ENCODE measurements at places on chromosomes 2 and 18.

GRCh38 chr18:62033207-62033606 is 140.4 kb upstream of the RNF152 start:
- DNase-seq = no peak

DNA sequence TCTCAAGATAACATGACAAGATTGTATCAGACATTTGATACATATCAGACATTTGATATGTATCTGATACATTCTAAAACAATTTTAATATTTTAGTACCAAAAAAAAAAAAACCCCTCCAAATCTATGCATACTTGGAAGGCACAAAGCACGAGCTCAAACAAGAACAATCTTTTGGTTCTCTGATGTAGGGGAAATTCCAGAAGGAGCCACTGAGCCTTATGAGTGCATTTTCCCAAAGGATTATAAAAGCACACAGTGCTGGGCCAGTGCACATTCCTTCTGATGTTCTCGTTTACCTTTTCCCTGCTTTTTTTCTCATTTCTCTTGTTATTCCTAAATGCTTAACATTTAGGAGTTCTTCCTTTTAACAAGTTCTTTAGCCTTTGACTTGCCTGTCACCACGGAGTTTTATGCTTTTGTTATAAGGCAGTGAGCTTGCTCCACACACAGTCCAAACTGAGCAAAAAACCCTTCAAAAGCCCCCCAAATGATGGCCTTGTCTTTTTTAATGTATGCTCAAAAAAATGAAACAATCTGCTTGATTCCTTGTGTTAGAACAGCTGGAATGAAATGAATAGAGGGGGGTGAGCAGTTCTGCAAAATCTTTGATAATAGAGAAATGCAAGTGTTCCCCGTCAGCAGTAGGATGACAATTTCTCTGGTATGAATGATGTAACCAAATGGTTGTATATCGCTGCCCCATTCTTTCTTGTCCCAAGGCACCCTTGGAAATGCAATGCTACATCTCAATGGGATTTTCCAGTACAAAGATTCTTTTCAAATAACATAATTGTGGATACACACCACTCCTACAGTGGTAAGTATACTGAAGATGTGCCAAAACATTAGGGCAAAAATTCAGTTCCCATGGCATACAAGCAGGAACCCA is 597.2 kb upstream of the ZEB2 start:
- no peak for DNase-seq

DNA sequence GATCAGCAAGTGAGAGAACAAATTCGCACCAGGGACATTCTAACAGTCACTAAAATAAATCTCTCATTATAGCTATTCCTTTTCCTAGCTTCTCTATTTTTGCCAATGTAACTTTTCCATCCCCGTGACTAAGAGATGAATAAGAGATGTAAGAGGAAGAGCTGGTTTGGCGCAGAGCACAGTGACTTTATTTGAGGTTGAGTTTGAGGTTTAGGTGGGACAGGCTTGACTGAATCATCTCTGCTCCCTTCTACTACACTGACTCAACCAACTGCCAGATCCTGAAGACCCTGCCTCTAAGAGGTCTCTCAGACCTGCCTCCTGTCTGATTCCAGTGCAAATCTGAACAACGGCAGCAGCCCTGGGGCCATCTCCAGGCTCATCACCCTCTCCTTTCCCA is 28.0 kb downstream of the RFX8 start:
- DNase-seq = no peak

DNA sequence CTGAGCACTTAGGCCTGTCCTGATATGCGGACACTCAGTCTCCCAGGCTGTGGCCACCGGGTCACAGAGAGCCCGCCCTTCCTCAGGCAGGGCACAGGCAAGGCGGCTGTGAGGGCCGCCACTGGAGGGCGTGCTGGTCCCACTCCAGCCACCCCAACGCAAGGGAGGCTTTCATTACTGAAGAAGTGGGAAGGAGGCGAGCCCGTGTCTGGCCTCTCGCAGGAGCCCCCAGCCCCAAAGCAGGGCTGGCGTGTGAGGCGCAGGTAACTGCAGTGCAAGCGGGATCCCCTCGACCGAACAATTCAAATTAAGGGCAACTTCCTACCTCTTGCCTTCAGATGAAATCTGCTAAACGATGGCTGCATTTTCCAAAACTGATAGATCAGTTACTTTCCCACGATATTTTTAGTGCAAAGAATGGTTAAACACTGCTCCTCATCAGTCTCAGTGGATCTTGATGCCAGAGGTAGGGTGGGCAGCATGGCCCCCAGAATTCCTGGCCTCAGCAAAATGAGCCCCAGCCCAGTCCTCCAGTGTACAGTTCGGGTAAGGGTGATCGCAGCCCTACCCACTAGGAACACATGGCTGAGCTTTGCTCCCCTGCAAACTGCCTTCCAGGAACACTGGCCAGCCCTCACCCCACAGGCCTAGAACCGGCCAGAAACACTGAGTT is 97.2 kb downstream of the SEPTIN10 start:
- peak; percentile 94 for DNase-seq

- DNase-seq = no peak
Observed at GRCh38 chr2:56009758-56010458, 86.3 kb upstream of the EFEMP1 start.

DNA sequence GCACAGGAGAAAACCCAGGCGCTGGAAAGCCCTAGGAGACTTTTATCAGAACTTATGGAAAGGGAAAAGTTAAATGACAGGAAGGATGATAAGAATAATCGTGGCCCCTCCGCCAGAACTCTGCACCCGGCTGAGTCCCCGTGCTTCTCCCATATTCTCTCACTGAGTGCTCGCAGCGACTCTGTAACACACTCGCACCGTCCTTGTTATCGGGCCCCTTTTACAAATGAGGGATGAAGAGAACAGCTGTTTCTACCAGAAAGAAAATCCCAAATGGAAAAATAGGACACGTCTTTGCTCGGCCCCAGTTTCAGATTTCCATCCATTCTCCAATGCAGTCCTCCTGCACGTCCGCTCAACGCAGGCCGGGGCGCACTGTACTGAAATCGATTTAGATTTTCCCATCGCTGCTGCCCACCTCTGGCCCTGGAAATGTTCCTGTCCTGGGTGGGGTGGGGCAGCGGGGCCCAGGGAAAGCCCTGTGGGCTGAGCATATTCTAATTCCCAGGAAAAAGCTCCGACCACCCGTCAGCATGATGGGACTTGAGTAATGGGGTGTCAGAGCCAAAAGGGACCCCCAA is 66.4 kb downstream of the KCNF1 start:
- DNase-seq = no peak

GRCh38 chr2:20065885-20066602 is 14.6 kb upstream of the LAPTM4A start:
- DNase-seq = no peak

GRCh38 chr2:8388781-8389180 is 293.1 kb upstream of the ID2 start:
- DNase-seq = no peak

GRCh38 chr2:10554961-10555809 is 107.1 kb upstream of the ODC1 start:
- no peak for DNase-seq

DNA sequence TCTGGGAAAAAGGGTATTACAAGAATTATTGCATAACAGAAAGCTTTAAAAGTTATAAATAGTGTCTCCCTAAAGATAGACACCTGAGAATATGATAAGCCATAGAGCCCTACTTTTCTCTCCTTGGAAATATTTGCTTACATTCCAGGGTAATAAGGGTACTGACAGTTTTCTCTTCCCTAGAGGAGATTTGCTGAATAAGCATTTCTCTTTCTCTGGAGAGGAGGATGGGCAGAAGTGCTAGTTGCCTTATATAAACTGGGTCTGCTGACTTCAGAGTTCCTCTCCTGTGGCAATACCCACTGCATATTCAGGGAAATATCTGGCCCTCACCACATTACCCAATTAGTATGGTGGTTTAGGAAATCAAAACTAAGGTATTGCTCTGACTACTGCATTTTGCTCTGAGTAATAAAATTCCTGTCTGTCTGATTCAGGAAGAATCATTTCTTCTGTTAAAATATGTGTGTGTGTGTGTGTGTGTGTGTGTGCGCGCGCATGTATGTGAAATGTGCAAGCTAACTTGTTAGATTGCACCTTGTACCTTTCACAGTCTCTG is 1391.3 kb downstream of the DSC3 start:
- DNase-seq = no peak

DNA sequence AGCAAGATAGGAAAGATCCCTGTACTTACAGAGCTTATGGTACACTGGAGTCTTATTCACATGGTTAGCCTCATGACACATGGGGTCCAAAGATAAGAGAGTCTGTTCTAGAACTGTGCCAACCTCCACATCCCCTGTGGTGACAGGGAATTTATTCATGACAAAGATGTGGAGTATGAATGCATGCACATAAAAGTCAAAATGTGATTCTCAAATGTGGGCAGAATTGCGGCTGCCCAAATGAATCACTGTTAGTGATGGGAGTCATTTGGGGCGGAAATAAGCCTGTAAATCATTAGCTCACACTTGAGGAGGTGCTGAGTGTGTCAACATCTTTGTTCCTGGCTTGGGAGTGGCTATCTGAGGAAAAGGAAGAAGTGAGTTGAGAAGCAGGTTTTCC is 560.6 kb downstream of the SLC4A3 start:
- no peak for DNase-seq

- peak; percentile 79 for DNase-seq
Observed at GRCh38 chr2:39107156-39107555, 13.7 kb downstream of the SOS1 start.

- DNase-seq = peak; percentile 41
Observed at GRCh38 chr2:72139874-72140620, 7.6 kb downstream of the CYP26B1 start.

GRCh38 chr2:127362971-127363370 is 24.8 kb downstream of the MAP3K2 start:
- no peak for DNase-seq

- DNase-seq = peak; percentile 95
Observed at GRCh38 chr2:238239863-238240756, at the start of gene HES6. Gene HES6, minus strand, starts transcription at chr2:238240038. Its CDS starts 133 bp downstream, at chr2:238239905.

- no peak for DNase-seq
Observed at GRCh38 chr2:55161295-55162210, 70.5 kb downstream of the CLHC1 start.

DNA sequence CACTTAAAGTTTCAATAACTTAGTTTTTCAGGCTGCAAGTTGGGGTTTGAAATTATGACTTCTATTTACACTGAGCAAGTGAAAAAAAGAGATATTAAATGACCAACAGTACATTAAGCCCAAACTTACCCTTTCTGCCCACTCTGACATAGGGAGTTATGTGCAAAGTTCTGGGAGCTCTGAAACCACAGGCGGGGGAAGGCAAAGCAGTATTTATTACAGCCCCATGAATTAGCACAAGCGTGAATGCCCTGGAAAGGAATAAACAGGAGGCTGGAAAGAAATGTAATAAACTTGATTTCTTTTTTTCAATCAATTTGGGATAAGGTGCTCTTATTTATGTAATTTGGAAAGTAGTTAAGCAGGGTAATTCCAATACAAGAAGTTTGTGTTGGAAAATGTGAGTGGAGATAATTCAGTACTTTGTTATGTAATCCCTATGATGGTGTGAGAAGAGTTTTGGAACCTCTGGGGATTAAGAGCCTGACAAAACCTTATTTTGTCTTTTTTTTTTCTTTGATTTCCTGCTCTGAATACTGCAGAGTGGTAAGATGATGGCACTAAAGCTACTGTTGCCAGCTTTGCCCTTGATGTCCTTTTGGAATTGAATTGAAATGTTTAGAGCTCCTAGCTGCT is 351.5 kb downstream of the ARHGAP15 start:
- no peak for DNase-seq

GRCh38 chr18:12742453-12742852 is 39.6 kb downstream of the PSMG2 start:
- no peak for DNase-seq

DNA sequence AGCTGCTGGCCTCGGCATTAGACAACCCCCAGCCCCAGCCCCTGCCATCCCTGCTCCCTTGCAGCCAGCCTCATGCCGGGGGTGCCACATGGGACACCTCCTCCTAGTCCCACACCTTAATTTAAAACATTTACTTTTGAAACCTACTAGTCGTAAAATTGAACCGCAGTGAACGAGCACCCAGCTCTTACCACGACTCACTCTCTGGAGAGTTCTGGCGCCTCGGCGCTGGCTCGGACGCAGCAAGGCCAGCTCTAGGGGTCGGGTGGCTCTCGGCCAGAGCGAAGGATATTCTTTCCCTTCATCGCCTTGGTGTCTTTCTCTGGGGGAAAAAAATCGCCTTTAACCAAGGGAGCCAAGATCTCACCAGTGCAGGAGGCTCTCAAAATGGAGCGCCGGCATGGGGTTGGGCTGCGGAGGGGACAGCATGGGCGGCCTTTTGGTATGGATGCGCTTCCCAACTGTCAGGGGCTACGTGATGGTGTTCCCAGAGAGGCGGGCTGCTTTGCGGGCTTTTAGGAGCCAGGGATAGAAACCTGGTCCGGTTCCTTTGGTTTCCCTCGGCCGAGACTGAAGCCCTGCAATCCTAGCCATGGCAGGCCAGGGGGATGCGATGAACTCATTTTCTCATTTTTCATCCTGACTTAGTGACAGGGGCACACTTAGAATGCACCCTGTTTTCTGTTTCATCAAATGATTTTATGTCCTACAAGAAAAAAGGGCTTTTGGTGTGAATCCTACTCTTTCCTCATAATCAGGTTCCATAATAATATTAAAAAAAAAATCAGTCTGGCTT is 2.0 kb downstream of the HPCAL1 start:
- DNase-seq = no peak

- no peak for DNase-seq
Observed at GRCh38 chr2:177165061-177165583, 47.5 kb upstream of the HNRNPA3 start.

DNA sequence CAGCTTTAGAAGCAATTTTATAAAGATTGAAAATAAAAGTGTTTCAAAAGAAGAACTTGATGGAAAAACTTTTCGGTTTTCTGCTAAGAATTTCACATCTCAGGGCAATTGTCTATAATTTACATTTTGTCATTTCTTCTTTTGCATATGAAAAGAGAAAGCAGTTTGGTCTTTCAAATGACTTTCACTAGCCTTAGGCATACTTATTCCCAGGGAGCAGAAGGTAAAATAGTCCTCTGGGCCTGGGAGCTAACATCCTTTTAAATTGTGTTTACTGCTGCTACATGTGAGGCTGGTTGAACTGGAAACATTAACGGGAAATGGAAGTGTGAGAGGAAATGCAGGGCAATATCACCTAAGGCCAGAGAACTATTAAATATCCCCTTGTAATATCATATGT is 37.1 kb downstream of the MYO3B start:
- no peak for DNase-seq

- no peak for DNase-seq
Observed at GRCh38 chr2:200687922-200688920, 102.4 kb downstream of the AOX1 start.

GRCh38 chr2:229713371-229714079 is 830 bp downstream of the DNER start:
- no peak for DNase-seq

GRCh38 chr18:8696749-8697211 is 8.6 kb upstream of the MTCL1 start:
- peak; percentile 78 for DNase-seq

DNA sequence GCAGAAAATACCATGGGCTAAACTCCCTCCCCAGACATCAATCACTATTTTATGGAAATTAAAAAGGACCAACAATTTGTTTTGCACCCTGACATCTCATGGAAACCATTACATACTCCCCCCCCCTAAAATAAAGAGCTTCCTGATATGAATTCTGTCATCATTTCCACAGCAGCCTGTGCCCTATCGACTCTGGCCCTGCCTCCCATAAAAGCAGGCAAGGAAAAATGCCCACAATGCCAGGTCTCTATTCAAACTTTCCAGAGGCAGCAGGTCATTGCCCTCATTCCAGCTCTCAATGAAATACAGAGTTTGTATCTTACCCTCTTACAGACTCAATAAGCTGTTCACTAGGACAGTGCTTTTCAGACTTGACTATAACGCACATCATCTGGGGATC is 254.4 kb upstream of the TANK start:
- no peak for DNase-seq

All from islet precursor cell (in vitro differentiated cells).